ENCODE measurements at places on chromosomes 12 and 14.

DNA sequence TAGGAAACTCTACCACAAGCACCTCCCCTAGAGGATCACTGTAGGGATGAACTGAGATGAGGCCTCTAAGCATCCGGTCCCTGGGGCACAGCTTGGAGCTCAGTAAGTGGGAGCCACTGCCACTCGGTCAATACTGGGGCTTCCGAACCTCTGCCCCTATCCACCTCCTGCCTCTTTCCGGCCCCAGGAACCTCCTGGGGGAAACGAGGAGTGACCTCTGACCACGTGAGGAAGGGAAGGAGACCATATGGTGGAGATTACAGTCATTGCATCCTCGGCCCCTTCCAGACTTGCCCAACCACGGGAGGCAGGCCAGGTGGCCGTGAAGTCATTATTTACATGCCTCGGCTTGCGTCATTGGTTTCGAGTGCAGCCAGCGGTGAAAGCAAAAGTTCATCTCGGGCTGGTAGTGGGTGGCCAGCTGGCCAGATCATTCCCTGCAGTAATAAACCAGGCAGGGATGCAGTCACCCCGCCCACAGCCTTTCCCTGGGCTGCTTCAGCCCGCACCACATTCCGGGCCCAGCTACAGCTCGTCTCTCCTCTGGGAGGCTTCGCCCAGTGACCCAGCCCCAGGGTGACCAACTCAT lies 65.4 kb downstream of the C14orf132 start:
- peak; percentile 100 for DNase-seq

DNA sequence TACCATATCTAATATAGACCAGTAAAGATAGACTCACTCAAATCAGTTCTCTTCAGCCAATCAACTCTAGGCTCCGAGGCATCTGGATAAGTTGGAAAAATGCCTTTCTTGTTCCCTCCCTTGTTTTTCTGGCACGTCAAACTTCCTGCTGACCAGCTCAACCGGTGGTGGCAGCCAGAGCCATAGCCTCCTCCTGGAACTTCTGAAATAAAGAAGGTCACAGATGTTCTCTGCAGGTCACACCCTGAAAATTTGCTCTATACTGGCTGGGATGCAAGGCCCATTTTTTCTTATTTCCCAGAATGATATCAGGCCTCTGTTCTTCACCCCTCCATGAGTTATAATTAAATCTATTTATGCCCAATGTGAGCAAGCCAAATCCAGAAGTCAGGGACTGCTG lies 81.9 kb downstream of the BMP4 start:
- DNase-seq, result no peak

DNA sequence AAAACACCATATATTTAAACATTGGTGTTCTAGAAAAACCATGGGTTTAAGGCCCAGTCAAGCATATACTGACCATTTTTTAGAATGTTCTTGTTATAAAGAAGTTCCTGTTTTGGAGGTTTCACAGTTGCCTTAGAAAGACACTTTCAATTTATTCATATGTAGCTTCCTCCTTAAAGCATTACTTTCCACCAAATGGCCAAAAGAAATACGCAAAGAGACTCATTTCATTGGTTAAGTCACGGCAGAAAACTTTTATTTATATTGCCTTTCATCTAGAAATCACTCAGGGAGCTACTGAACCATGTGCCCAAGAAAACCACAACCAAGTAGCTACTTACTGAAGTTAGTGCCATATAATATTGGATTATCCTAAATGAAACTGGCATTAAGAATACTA lies 40.0 kb downstream of the MYBPC1 start:
- no peak for DNase-seq

GRCh38 chr12:46523863-46524770 lies 151.5 kb upstream of the SLC38A2 start:
- peak; percentile 100 for DNase-seq

DNA sequence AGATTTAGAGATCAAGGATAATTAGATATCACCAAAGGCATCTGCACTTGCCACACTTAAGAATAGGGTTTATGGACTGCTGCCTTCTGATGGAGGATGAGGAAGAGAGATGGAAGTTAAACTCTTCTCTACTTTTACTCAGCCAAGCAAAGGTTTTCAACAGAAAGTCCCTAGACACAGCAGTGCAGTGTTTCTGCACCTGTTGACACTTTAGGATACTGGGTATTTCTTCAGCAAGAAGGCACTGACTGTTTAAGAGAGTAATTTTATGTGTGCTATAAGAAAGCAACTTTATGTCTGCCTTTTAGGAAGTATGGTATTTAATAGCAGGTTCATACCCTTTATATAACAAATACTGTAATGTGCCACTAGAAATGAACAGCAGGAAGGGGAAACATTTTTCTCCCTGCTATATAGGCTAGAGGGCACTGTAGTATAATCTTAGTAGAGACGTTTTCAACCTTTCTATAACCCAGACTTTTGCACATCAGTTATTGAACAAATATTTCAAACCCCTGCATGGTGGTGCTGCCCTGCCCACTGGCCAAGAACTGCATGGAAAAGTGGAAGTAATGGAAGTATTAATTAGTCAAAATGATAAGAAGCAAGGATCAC lies 225.0 kb upstream of the GRIP1 start:
- DNase-seq, result no peak

DNA sequence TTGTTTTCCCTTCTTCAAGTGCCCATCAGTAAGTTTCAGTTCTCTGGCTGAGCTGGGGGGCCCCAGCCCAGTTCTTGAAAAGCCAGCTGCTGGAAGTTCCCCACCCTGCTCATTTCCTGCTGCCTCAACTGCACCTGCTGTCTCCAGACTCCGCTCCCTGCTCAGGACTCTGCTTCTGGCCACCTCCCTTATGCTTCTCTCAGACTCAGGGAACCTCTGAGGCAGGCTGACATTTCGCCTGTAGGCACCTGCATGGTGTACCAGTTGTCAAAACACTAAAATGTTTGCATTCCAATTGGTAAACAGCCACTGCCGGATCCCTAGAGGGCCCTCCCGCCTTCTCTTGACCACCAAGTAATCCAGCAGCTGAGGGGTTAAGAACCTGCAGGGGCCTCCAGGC lies 136.5 kb upstream of the VRK1 start:
- no peak for DNase-seq

- peak; percentile 67 for DNase-seq
Measured at GRCh38 chr12:52121824-52122539, 42.5 kb downstream of the SMIM41 start.

DNA sequence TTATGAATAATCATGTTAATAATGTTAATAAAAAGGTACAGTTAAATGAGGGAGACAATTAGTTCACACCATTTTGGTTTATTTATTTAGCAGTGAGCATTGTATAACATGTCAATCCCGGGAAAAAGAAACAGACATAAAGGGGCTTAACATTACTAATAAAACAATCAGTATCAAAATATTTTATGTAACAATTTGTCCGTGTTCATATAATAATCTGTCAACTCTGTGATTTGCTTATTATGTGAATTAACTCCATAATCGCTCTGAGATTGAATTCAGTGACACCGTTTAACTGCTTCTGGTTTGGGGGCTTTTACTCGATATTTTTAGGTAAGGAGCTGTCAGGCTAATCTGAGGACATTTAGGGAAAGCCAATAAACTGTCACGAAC lies 95.8 kb upstream of the HMGA2 start:
- no peak for DNase-seq

- DNase-seq, result peak; percentile 73
Measured at GRCh38 chr12:92784797-92785562, 82.2 kb downstream of the PLEKHG7 start.

- DNase-seq, result no peak
Measured at GRCh38 chr12:124229520-124229919, 65.4 kb upstream of the RFLNA start.

- DNase-seq, result no peak
Measured at GRCh38 chr12:43826681-43827080, 9.2 kb upstream of the TMEM117 start.

DNA sequence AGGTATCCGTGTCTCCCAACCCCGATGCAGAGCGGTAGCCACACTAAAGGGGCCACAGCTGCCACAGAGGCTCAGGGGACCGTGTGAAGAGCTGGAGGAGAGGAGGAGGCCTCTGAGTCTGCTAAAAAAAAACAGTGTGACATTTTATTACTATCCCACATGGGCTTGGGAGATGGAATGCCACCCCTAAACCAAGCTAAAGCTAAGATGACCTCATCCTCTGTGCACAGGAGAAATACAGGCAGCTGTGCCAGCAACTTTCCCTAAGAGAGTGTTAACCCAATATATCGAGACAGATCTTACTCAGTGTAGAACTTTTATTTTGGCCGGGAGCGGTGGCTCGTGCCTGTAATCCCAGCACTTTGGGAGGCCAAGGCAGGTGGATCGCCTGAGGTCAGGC lies 18.0 kb downstream of the BCL2L14 start:
- DNase-seq, result no peak

DNA sequence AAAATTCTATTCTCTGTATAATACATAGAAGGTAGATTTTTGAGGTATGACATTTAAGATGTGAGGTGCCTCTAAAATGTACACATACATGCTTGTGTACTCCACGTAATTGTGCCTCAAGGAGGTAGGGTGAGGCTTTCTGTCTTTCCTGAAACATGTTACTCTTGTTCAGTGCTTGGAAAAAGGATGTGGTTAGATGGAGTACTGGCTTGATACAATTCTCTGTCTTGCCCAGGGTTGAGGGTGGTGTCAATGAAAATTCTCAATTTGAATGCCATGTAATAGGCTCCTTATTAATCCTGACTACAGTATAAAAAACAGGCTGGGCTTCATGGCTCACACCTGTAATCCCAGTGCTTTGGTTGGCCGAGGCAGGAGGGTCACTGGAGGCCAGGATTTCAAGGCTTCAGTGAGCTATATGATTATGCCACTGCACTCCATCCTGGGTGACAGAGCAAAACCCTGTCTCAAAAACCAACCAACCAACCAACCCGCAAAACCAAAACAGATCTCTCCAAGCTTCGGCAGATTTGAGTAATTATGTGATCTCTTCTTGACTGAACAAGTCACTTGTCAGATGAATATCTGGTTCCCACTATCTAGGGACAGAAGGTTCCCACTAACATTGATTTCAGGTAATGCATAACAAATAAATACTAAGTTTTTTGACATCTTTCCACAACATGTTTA lies 41.6 kb downstream of the RCOR1 start:
- no peak for DNase-seq

DNA sequence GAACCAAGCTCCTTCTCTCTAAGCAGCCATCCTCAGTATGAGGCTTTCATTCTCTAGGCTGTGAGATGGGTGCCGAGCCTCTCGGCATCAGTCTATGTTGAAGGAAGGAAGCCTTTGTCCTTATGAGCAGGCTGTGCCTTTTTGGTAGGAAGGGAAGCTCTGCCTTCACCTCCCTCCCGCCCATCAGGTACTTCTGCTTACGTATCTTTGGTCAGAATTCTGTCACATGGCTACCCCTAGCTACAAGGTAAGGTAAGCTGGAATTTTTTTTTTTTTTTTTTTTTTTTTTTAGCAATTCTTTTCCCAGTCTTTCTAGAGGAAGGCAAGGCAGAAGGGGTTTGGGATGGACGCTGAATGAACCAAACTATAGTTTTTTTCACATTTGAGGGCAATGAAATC lies 16.9 kb downstream of the BATF start:
- DNase-seq, result no peak

- DNase-seq, result no peak
Measured at GRCh38 chr12:7019043-7019569, 830 bp upstream of the LPCAT3 start.

- DNase-seq, result no peak
Measured at GRCh38 chr14:97218274-97218673, 421.1 kb downstream of the VRK1 start.

GRCh38 chr12:24499151-24500146 lies 449.5 kb downstream of the BCAT1 start:
- peak; percentile 79 for DNase-seq

DNA sequence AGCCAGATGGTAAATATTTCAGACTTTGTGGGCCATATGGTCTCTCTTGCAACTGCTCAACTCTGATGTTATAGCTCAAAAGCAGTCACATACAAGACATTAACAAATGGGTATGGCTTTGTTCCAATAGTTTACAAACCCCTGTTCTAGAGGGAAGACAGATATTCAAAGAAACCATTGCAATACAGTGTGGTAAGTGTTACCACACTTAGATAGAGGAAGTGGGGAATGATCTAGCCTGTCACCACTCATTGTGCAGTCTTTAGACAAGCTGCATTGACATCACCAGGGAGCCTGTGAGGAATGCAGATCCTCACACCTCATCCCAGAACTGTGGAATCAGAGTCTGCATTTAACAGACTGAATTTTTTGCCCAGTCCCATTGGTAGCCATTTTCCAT lies 80.0 kb upstream of the RGS6 start:
- DNase-seq, result no peak

GRCh38 chr12:32197421-32197820 lies 90.8 kb downstream of the BICD1 start:
- peak; percentile 23 for DNase-seq

DNA sequence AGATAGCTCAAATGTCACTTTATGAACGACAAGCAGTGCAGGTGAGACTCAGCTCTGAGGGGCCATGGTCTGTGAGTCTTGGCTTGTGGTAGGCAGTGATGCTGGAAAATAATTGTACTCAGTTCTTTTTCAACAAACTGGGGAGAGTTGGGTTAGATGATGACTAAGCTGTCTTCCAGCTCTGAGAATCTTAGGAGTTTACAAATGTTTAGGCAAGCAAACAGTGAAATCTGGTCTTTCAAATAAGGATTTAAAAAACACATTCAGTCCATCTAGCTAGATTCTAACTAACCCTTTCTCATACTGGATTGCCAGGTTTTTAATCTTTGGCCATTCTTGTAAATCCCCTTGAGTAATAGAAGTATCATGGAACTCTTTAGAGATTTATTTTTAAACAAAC lies 3.4 kb downstream of the PHC1 start:
- no peak for DNase-seq

GRCh38 chr12:97555547-97556187 lies 93.1 kb downstream of the RMST start:
- no peak for DNase-seq

DNA sequence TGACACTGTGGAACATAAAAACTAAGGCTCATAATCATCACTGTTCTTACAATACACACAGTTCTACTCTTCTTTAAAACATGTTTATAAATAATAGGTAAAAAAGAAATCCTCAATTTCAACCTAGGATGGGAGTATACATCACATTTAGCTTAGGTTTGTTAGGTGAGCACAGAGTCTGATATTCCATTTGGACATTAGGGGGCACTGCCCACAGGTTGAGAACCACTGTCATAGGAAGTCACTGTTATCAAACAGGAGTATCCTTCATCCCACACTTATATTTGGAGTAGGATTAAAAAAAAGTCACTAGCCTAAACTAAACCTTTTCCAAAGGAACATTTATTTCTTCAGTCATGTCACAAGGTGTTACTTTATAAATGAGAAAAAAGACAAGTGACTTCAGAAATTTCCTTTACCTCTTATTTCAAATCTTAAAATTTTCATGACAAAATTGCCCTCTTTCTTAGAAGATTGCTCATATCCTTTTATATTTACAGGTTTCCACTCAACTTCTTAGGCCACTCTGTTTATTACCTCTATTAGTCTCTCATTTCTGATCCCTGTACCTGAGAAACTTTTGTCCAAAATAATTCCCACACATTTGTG lies 240.6 kb downstream of the CPNE8 start:
- peak; percentile 33 for DNase-seq

GRCh38 chr12:119749666-119750065 lies 81.7 kb downstream of the PRKAB1 start:
- peak; percentile 7 for DNase-seq
